ENCODE measurements at places on chromosomes 13 and 19. TPM values are rescaled to one million over a fixed set of nuclear protein-coding genes. Genes with fewer than 3 reads are reported as not detected.

GRCh38 chr19:16371540-16371986 lies 46.9 kb downstream of the KLF2 start:
- DNase-seq: no peak

Gene KCNC3
- total RNA-seq: not detected

Gene ETHE1
- 19.8 TPM for total RNA-seq

DNA sequence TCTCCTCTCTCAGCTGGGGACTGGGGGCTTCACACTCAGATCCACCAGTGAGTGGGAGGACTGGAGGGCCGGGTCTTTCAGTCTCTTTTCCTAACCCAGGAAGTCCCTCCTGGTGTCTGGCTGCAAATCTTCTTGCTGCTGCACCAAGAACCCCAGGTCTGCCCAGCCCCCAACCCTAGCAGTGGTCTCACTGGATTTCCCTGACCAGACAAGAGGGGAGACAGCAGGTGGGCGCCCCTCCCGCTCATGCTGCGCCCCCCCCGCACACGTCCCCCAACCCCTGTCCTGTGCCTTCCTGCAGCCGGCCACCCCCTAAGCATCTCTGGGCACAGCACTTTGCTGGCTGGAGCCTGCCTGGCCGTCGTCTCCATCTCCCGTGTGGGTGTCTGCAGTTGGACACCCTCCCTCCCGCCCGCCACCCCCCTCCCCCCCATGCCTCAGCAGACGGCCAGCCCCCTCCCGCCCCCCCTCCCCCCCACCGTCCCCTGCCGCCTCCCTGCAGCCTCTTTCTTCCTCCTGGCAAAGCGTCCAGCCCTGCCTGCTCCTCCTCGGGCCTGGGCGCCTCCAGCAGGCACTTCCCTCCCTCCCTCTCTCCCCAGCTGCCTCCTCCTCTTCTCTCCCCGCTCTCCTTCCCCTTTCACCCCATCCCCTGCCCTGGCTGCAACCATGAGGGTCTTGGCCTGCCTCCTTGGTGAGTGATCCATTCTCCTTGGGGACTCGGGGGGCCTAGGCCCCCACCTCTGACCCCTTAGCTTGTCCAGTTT lies at the start of gene SSC5D:
Gene SSC5D, plus strand, starts transcription at position 513 of the 764 bp plus-strand sequence. Its CDS starts 154 bp downstream, at position 667.
- peak; percentile 38 for DNase-seq

- no peak for DNase-seq
Measured at GRCh38 chr13:107736731-107737130, 478.6 kb downstream of the LIG4 start.

- no peak for DNase-seq
Measured at GRCh38 chr19:17468302-17469091, 1.8 kb upstream of the SLC27A1 start.

Gene POLRMT
- 47.7 TPM for total RNA-seq
